ENCODE measurements at places on chromosomes 2 and 18.

DNA sequence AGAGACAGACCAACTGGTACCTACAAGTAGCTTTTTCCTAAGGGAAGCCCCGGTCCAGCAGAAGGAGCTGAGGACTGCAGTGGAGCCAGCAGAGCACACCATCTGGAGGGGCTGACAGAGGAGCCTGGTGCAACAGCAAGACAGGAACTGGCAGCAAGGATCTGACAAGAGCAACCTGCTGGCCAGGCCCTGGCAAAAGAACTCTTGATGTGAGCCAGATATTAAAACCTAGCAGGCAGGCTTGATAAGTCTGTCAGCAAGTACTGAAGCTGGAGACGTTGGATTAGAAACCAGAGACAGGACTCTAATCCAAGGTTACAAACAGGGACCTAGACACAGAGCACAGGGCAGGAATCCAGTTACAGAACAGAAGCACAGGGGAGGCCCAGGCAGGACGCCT is 260.7 kb upstream of the MGAT5 start:
- DNase-seq: no peak

- no peak for DNase-seq
Observed at GRCh38 chr18:53843113-53843760, 381.2 kb downstream of the MBD2 start.

DNA sequence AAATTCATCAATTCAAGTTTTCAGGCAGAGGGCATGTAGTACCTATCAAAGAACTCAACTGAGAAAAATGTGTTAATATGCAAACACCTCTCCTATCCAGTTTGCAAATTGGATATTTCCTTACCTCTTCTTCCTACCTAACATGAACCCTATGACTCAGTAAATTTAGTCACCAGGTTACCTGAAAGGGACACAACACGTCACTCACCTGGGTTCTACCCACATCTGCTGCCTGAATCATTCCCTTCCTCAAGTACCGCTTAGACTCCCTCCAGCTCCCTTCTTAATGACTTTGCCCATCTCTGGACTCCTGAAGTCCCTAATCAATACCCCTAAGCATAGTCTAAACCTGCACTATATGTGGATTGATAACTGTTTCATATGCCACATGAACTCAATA is 10.4 kb downstream of the ANKRD44 start:
- no peak for DNase-seq

- no peak for DNase-seq
Observed at GRCh38 chr2:234626566-234627130, 129.8 kb upstream of the ARL4C start.

DNA sequence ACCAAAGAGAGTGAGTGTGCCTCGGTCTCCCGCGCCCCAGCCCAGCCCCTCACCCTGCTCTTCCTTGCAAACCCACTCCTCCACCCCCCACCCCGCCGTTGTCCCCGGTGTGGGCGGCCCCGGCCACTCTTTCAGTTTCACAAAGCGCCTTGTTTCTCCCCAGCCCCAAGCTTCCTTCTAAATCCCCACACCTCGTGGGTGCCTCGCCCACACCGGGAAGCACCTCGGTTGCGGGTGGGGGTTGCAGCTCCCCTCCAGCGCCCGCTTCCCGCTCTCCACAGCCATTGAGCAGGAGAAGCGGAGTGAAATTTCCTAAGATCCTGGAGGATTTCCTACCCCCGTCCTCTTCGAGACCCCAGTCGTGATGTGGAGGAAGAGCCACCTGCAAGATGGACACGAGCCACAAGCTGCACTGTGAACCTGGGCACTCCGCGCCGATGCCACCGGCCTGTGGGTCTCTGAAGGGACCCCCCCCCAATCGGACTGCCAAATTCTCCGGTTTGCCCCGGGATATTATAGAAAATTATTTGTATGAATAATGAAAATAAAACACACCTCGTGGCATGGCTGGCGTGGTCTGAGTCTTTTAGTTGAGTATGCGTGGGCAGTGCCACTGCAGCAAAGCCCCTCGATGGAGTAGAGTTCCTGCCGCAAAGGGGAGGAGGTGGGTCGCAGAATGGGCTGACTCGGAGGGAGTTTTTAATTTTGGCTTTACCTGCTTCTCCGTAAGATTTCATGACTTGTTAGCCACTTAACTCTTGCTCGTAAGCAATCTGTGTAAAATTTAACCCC is 848 bp downstream of the TMSB10 start:
- no peak for DNase-seq

GRCh38 chr2:164860694-164861042 is 19.0 kb upstream of the COBLL1 start:
- no peak for DNase-seq

DNA sequence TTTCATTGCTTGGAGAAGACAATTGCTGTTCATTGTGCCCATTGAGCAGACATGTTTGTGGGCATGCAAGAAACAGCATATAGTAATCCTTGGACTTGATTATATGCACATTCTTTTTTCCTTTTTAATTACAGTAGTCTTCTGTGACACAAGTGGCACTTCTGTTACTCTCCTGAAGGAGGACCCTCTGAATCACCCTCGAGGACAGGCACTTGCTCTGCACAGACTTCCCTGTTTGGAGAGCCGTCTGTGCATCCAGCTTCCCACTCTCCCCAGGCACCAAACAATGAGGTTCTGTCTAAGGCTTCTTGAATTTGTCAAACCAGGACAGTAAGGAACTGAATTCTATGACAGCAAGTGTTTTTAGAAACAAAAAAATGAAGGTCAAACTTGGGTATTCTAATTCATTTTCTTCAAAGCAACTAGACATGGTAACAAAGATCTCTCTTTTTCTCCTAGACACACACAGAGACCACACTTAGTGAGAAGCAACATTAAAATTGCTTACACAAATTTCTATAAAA is 844.6 kb upstream of the ID2 start:
- DNase-seq: peak; percentile 15

GRCh38 chr2:2271469-2271941 is 59.6 kb downstream of the MYT1L start:
- no peak for DNase-seq

DNA sequence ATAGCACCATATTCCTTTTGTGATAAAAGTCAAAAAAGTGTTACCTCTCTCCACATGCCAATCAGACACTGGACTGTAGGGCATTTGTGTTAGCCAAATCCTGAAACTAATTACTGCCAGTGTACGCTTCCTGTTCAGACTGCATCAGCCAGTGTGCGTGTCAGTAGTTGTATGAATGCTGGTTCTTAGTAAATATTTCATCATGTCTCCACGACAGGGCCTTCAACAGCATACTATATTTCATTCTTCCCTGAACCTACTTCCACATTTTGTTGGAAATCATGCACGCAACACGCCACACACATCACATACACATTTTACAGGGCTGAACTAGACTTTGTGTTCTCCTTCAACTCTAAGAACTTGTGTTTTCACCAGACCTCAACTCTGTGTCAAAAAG is 77.5 kb downstream of the EPB41L3 start:
- no peak for DNase-seq

- no peak for DNase-seq
Observed at GRCh38 chr2:167249197-167249596, 360.9 kb downstream of the XIRP2 start.

DNA sequence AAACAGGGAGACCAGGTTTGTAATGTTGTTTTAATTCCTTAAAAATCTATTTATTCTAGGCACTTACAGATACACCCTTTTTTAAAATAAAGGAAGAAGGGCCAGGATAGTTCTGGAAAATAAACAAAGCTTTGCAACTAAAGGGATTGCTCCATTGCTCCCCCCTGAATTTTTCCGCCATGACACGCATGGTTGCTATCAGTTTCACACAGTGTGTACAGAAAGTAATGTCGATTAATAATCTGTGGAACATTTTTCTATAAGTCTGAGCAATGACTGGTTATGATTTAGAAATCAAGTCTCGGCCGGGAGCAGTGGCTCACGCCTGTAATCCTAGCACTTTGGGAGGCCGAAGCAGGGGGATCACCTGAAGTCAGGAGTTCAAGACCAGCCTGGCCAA is 90.8 kb downstream of the GAREM1 start:
- no peak for DNase-seq

DNA sequence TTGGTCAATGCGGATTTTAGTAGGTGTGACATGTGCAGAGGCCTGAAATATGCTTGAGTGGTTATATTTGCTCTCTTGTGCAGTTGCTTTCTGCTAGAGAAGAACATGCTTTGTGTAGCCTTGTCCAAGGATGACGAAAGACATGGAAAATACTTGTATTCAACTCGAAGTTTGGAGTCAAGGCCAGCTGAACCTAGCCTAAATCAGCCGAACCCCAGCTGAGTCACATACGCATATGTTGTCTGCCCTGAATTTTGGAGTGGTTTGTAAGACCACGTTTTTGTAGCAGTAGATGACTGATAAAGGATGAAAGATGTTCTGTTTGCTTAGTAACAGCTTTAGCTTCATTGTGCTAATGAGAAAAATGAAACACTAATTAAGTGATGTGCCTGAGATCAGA is 22.5 kb upstream of the SPAG16 start:
- DNase-seq: no peak

- no peak for DNase-seq
Observed at GRCh38 chr18:38895560-38895959, 1330.0 kb upstream of the CELF4 start.

DNA sequence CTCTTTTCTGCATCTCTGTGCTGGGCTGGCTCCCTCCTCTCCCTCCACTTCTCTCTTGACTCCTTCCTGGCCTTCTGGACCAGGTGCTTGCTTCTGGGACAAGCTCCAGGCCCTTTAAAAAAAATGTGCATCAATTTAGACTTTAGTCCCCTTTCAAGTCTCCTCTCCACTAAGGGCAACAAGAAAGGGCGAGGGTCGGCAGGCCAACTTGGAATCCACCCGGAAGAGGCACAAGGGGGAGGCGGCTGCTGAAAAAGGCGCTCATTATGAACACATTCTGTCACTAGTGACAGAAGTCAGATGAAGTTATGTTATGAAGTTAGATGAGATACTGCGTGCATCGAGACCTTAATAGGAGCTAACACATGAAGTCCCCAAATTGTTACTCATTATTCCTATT is 13.6 kb upstream of the RHOB start:
- no peak for DNase-seq

DNA sequence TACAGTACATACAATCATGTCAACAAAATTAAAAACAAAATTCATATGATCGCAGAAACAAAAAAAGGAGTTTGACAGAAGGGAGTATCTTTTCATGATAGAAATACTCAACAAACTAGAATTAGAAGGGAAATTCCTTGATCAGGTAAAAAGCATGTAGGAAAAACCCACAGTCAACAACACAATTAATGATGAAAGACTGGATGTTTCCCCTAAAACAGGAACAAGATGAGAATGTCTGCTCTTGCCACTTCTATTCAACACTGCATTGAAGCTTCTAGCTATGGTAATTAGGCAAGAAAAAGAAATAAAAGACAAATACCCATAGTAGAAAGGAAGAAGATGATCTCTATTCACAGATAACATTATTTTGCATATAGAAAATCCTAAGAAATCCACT is 87.1 kb downstream of the SRBD1 start:
- DNase-seq: no peak

DNA sequence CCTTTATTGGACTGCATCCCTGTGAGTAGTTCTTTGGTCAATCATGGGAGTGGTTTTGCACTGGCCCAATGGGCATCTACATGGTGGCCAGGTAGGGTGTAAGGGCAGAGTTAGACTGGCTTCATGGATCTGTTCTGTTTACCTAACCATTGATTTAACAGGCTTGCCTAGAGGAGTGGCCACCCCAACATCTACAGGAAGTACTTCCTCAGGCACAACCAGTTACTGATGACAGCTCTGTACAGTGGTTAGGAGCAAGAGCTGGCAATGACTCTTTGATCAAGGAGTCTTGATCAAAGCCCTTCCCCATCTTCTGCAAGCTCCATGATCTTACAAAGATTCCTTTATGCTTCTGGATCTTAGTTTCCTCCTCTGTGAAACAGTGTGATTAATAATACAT is 140.9 kb upstream of the CYP1B1 start:
- no peak for DNase-seq

GRCh38 chr2:232593982-232594381 is 39.4 kb upstream of the EFHD1 start:
- DNase-seq: no peak

DNA sequence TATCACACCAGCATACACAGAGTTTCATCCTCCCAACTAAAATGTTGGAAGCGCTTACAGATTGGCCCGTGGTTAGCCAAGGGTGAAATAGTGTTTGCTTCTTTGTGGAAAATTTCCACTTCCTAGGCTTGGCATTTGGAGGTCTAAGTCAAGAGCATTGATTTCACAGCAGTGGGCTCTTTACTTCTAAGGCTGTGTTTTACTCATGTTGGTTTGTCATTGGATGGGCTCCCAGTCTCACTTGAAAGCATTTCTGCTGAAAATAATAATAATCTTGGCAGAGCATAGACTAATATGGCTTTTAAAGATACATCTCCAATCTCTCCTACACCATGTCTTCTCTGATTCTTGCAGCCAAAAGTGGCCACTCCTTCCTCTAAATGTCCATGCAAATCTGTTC is 82.9 kb downstream of the DYNAP start:
- no peak for DNase-seq

GRCh38 chr18:68735483-68736343 is 20.8 kb upstream of the TMX3 start:
- DNase-seq: peak; percentile 14

- DNase-seq: peak; percentile 87
Observed at GRCh38 chr18:51153659-51154371, 43.7 kb downstream of the MEX3C start.

DNA sequence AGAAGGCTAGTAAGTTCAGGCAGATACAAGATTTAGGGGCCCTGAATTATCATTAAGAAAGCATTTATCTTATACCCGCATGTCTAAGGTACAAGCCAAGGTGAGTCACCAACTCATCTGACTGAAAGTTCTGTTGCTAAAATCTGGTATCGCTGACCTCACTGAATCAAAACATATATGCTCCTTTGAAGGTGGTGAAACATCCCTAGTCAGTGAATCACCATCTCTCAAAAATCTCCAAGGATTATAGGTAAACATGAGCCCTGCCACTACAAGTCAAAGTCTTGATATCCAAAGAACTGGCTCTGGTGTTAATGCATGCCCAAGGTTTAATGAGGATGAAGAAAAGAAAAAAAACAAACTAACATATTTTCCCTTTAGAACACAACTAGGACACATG is 43.5 kb downstream of the IRS1 start:
- no peak for DNase-seq

DNA sequence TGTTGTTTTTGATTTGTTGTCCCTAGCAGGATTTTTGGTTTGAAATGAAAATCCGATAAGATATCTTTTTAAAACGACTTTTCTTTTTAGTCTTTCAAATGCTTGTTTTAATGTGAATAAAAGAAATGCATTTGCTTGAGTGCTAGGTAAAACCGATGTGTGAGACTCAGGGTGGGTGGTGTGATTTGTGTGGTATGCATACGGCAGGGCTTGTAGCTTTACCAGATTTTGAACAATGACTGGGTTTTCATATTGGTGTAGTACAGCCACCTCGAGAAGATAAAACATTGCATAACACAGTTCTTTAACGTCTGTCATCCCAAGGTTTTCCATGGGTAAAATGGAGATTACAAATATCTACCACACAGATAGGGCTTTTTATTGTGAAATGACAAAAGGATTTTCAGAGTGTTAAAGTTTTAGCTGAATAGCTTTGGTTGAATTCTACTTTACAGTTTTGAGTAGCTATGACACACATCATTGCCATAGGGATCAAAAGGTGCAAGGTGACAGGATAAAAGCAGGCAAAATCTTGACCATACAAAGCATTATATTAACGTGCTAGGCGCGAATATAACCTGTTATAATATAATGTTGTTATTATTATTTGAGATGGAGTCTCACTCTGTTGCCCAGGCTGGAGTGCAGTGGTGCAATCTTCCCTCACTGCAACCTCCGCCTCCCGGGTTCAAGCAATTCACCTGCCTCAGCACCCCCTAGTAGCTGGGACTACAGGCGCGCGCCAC is 824 bp upstream of the ZNF638 start:
- DNase-seq: no peak

- no peak for DNase-seq
Observed at GRCh38 chr18:77177009-77177408, 44.4 kb upstream of the MBP start.
